ENCODE measurements at places on chromosomes 1 and 21.

- DNase-seq, result no peak
Observed at GRCh38 chr1:221837896-221838295, 96.0 kb upstream of the DUSP10 start.

DNA sequence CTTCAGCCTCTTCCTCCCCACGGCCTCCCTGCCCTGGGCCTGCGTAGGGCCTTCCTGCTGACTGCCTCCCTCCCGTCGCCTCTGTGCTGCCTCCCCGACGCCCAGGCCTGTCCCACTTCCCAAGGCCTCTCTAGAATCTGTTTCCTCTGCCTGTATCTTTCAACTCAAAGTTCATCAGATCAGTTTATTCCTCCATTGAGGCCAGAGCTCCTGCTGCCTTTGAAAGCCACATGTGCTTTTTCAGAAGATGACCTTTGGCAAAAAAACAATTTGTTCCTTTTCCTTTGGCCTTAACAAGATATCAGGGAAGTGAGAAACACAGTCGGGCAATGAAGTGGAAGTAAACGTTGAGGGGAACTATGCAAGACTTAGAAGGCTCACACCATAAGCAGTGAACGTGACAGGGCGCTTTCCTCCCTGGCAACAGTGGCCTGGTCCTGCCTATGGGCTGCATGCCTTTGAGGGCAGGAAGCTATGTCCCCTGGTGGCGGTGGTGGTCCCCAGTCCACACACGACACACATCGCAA, 85.9 kb downstream of the PSMG1 start:
- DNase-seq, result peak; percentile 11

DNA sequence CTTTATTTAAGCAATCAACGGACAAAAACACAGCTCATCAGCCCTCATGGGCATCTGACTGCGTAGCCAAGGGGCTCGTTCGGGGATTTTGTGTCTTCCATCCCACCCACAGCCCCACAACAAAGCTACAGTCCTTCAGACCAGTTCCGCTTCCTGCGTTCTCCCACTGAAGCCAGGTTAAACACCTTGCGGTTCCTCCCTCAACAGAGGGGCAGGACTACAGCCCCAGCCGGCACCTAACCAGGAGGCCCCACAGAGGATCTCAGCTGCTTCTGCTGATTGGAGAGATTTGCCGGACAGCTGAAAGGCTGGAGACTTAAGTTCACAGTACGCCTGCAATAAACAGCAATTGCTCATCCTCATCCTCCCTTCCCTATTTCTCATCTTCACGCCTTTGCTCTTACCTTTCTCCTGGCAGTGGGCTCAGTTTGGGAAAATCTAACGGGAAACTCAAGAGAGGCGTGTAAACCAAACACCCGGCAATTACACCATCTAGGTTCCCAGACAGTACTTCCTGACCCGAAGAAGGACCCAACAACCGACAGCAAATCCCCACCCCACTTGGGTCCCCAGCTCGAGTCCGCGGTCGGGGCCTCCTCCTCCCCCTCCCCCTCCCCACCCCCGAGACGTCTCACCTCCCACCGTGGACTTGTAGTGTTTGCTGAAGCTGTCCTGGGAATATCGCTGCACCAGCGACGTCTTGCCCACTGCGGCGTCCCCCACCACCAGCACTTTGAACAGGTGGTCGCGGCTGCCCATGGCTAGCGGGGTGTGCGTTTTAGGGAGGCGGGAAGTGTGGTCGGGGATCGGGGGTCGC, 876 bp downstream of the RAB29 start:
- DNase-seq, result no peak

DNA sequence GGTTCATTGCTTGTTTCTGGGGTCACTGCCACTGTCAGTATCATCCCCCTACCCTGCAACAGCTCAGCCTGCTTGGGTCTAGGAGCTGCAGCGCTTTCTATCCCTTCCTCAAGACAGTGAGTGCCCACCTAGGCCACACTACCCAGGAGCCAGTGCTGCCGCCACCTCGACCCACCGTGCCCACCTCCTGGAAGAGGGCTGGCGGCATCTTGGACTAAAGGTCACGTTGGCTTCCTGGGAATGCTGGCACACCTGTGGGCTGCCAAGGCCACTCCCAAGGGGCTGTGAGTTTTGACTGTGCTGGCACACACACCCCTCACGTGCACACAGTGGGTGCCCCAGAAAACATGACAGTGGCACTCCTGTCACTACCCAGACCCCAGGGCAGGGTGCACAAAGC, 22.1 kb downstream of the CRYAA start:
- DNase-seq, result no peak

- no peak for DNase-seq
Observed at GRCh38 chr1:2930913-2931723, 90.1 kb upstream of the ACTRT2 start.

GRCh38 chr1:226702957-226703831, 35.9 kb downstream of the ITPKB start:
- peak; percentile 69 for DNase-seq

DNA sequence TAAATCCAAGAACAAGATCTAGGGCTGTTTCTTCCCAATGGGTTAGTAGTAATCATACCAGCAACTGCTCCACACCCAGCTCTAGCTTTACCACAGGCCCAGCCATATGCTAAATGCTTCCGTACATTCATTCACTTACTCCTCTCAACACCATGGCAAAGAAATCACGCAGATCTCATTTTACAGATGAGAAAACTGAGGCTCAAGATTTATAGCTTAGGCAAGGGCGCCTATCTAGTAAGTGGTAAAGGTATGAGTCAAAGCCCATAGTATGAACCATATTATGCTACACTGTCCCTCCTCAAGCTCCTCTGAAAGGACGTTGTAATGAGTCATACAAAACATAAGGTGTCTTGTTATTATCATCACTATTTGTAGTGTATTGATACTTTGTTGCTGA, 82.2 kb downstream of the NIBAN1 start:
- no peak for DNase-seq

DNA sequence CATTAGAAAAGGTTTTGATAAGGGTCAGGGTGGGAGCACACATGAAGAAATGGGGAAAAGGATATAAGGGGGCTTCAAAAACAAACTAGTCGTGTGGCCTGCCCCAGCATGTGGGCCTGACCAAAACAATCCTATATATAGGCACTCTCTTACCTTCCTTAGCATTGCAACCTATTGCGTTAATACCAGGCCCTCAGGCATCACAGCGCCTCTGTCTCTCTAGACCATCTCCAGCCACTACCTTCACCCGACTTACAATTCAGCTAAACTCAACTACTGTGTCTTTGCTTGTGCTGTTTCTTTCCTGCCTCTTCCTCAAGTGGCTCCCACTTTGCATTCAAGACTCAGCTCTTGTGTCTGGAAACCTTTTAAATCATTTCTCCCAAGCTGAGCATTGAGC, 47.0 kb upstream of the GJA5 start:
- DNase-seq, result no peak

- DNase-seq, result no peak
Observed at GRCh38 chr1:154384650-154385489, 20.3 kb upstream of the IL6R start.

GRCh38 chr1:164534863-164535610, 23.9 kb upstream of the PBX1 start:
- no peak for DNase-seq

- no peak for DNase-seq
Observed at GRCh38 chr1:226497276-226497833, 51.2 kb upstream of the STUM start.

- no peak for DNase-seq
Observed at GRCh38 chr1:53070621-53071020, 8.6 kb downstream of the PODN start.

DNA sequence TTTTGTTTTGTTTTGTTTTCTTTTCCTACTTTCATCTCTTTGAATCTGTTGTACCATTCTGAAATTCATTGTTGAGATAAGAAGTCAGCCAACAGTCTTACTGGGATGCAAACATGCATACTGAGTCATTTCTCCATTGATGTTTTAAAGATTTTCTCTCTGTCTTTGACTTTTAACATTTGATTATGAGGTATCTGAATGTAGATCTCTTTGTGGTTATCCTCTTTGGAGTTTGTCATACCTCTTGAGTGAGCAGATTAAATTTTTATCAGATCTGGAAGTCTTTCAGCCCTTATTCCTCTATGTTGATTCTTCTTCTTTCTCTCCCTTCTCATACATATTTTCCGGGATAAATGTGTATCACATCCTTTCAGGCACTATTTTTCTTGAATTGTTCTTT, 406.9 kb upstream of the NCAM2 start:
- no peak for DNase-seq

- no peak for DNase-seq
Observed at GRCh38 chr1:217134857-217135568, 411.8 kb upstream of the ESRRG start.

- no peak for DNase-seq
Observed at GRCh38 chr1:228226956-228227791, 19.3 kb downstream of the OBSCN start.

DNA sequence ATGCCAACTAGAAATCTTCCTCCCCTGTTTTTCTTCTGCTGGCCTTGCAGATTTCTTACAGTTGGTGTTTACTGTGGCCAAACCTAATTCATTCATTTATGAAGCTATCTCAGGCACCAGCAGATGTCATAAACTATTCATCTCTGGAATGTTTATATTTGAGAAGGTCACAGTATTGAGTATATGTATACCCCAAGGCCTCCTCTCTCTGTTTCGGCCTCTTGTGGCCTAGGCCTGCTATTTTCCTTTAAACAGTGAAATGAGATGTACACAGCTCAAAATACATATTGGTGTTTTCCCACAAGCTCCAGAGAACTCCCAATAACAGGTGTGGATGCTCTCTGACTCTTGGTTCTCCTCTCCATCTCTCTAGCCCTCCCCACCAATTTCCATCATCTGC, 520.7 kb upstream of the CAMK1G start:
- no peak for DNase-seq

DNA sequence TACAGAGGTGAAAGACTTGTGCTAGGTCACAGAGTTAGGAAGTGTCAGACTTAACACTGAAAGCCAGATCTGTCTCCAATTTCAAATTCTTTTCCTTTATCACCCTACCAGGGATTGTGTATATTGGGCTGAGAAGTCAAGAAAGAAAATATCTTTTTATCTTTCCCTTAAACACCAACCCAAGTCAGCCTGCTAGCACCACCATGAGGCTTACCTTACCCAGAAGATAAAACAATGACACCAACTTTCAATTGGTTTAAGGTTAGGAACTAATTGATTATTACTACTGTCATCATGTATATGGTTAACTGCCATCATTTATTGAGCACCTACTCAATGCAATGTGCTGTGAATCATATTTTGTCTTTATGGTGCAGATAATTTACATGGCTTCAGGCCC, 178.9 kb upstream of the FOXD3 start:
- no peak for DNase-seq

GRCh38 chr1:246214708-246215509, 292.2 kb downstream of the SMYD3 start:
- DNase-seq, result no peak

DNA sequence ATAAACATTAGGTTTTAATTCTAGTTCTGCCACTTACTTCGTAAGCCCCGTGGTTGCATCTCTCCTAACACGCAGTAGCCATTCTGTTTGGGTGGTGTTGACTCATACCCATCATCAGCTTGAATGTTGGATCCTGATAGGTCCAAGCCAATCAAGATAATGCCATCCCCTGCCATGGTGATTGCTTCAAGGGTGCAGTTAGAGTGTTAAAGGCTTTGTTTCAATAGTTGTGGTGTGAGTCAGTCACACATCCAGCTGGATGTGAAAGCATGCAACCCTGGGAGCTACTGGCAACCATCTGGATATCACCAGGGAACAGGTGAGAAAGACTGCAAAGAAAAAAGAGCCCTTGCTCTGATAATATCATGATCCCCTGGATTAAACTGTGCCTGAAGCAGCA, 69.1 kb downstream of the OMA1 start:
- DNase-seq, result no peak

DNA sequence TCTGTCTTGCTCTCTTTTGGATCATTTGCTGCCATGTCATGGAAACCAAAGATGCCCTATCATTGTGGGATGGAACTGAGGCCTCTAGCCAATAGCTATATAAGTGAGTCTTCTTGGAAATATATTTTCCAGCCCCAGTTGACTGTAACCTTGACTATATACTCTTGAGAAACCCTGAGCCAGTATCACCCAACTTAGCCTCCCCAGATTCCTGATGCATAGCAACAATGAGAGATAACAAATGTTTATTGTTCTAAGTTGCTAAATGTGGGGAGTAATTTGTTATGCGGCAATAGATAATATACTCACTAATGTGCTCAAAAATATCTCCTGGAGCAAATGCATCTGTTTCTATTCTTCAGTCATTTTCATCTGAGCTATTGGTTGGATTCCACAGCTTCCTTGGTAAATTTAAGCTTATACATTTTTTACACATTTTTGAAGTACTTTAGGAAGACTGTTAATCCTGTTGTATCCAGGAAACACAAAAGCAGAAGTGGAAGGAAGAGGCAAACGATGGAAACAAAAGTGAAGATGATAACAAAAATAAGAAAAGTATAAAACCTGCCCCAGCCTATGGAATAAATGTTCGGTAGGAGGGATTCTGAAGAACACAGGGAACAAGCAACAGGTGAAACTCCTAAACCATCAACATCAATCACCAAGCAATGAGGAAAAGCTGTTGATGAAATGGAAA, 6.3 kb upstream of the SRRM1 start:
- DNase-seq, result no peak

GRCh38 chr1:157034137-157034800, 11.3 kb downstream of the ARHGEF11 start:
- peak; percentile 77 for DNase-seq

DNA sequence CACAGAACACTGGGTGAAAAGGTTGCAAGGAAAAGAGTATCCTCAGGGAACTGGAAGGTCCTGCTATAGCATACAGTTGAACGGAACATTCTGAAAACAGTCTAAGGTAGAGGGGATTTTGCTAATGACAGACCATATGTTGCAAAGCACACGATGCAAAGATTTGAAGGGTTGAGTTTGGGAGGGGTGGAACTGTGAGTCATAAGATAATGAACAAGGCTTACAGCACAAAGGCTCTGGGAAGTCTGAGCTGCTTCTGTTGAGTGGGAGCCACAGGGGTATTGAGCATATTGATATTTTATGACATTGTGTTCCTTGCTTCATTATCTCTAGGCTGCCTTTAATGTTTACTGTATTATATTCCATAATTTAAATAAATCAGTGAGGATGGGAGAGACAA, 104.9 kb downstream of the PLPPR4 start:
- no peak for DNase-seq

DNA sequence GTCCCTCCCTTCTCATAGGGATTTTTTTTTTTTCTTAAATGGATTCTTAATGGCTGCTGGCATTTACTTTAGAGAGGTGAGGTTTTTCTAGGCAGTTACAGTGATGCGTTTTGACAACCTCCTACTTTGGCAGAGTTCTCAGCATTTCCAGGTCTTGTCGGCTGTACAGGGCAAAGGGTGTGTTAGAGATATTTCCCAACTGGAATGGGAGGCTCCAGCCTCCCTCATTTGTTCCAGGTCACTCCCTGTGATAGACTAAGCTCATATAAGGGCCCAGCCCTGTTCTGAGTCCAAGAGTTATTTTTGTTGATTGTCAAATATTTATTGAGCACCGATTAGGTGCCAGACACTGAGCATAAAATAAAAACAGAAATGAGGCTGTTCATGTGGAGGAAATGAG, 7.6 kb upstream of the XKR8 start:
- DNase-seq, result no peak

- peak; percentile 17 for DNase-seq
Observed at GRCh38 chr1:240091614-240092300, at the start of gene FMN2. Gene FMN2, plus strand, starts transcription at chr1:240091883. Its CDS starts 227 bp downstream, at chr1:240092110.

- no peak for DNase-seq
Observed at GRCh38 chr1:217983051-217983375, 302.1 kb upstream of the RRP15 start.

- no peak for DNase-seq
Observed at GRCh38 chr1:18198260-18198659, 90.7 kb downstream of the IGSF21 start.

GRCh38 chr1:110916669-110917306, 43.8 kb downstream of the CD53 start:
- no peak for DNase-seq

- no peak for DNase-seq
Observed at GRCh38 chr1:205374210-205375078, 17.7 kb upstream of the KLHDC8A start.

Data from hypothalamus (tissue), 51 donors.